ENCODE measurements at places on chromosomes 11 and 22.

DNA sequence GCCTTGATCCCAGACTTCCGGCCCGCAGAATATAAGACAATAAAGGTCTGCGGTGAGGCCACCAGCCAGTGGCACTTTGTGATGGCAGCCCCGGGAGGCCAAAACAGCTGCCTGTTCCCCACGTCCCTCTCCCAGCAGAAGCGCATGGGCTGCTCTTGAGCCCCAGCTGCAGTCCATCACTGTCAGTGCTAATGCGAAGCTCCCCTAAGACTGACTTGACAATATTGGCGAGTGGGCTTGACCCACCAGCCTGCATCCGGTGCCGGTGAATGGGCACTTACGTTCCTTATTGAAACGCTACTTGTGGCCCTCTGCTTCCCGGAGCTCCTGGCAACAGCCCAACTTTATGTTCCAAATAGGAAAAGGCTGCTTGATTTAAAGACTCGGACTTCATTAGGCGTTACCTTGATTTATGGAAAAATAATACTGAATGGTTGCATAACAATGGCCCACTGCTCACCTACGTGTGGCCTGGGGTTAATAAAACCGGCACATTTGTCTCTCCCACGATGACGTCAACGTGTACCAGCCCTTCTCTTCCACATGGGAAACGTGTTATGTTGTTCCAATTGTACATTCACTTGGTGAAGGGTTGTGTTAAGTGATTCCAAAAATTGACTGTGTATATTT, 93.4 kb upstream of the SEPTIN5 start:
- no peak for DNase-seq

DNA sequence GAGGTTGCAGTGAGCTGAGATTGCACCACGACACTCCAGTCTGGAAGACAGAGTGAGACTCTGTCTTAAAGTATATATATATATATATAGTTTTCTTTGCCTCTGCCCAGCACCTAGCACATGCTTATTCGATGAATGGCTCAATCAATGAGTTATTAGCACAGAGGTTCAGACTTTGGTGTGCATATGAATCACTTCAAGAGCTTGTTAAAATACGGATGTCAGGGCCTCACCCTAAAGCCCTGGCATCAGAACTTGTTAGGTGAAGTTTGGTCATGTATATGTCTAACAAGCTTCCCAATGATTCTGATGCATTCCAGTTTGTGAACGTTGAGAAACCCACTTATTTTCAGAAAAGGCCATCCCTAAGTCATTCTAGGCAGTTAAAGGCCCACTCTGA, 21.8 kb upstream of the TMEM86A start:
- no peak for DNase-seq

- DNase-seq, result no peak
Observed at GRCh38 chr11:19697721-19698121, 14.9 kb upstream of the NAV2 start.

DNA sequence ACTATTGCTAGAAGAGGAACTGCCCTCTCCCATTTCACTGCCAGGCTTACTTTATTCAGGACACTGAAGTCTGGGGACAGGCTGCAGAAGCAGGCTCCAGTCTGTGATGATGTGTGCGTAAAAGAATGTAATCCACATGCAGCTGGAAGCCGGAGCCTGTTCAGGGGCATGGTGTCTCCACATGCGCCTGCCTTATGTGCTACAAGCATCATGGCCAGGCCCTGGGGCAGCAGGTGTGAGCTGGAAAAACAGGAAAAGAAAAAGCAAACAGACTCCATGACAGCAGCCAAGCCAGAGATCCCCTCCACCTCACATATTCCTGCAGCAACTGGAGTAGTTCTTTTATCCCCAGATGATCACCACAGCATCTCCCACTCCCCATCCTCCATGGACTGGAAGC, 33.4 kb downstream of the ARFGAP2 start:
- DNase-seq, result no peak

- DNase-seq, result no peak
Observed at GRCh38 chr22:48635031-48635430, 1192.6 kb downstream of the BRD1 start.

GRCh38 chr11:62719302-62719978, 7.8 kb downstream of the HNRNPUL2 start:
- DNase-seq, result no peak

GRCh38 chr11:94880216-94880615, 93.1 kb downstream of the CWC15 start:
- no peak for DNase-seq

GRCh38 chr11:118899706-118900360, 16.1 kb downstream of the CXCR5 start:
- DNase-seq, result no peak

All from activated naive CD8-positive, alpha-beta T cell treated with anti-CD3 and anti-CD28 coated beads, Interleukin-2, amount 50 U/mL, for 24 hours (primary cell).